ENCODE measurements at places on chromosomes 6 and 20. TPM values are rescaled to one million over a fixed set of nuclear protein-coding genes. Genes with fewer than 3 reads are reported as not detected.

Gene DYNLT2
- 0.49 TPM for total RNA-seq

Gene ATP6V1G2
- 2.1 TPM for total RNA-seq

Gene PPP1R18
- 57.3 TPM for total RNA-seq

Gene ARFGEF3
- total RNA-seq = 0.06 TPM

Gene C6orf136
- total RNA-seq = 4.6 TPM

Gene PM20D2
- 1.6 TPM for total RNA-seq

Gene C6orf141
- 2.2 TPM for total RNA-seq

Gene ADGB
- not detected for total RNA-seq

Gene NKX2-2
- not detected for total RNA-seq

Gene CCR6
- total RNA-seq = not detected

Gene ESR1
- total RNA-seq = 0.94 TPM

Gene BPIFB4
- 0.24 TPM for total RNA-seq

Gene SOBP
- 13.7 TPM for total RNA-seq

Gene C20orf144
- not detected for total RNA-seq

Gene TMEM14B
- total RNA-seq = 45.9 TPM

Gene FAM83B
- total RNA-seq = not detected

Gene UBD
- total RNA-seq = not detected

Gene BTN2A1
- total RNA-seq = 5.2 TPM

Gene FAM209A
- not detected for total RNA-seq

Gene NAPB
- 4.2 TPM for total RNA-seq

Gene PEX6
- 21.8 TPM for total RNA-seq

Gene SYCP2L
- not detected for total RNA-seq

Gene ZFAND3
- total RNA-seq = 38.0 TPM

Gene CLPSL2
- not detected for total RNA-seq

Gene SLC17A3
- total RNA-seq = not detected

Gene HNF4A
- total RNA-seq = not detected

Gene AP5S1
- 23.3 TPM for total RNA-seq

Gene GABRR1
- not detected for total RNA-seq

Gene PTK7
- 110 TPM for total RNA-seq

Gene PACRG
- not detected for total RNA-seq

Gene TRDN
- total RNA-seq = not detected

Gene KCNG1
- 2.8 TPM for total RNA-seq

Gene HLA-DMA
- total RNA-seq = 3.9 TPM

Gene ADTRP
- not detected for total RNA-seq

Measured in cardiac ventricle fibroblast (primary cell).